ENCODE measurements at places on chromosomes 2 and 18.

DNA sequence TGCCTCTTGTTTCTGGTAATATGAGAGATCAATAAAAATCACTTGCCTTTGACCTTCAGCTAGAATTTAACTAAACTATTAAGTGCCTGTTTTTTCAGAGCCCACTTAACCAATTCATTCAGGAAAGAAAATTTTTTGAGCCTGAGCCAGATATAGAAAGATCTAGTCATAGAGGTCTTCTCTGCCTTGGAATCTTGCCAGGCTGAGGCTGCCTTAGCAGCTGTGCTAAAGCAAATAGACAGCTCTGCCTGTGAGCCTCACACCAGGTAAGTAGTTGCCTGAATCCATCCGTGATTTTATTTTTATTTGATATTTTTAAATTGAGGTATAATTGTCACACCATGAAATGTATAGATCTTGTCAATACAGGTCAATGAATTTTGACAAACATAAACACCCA lies 27.4 kb downstream of the EVX2 start:
- DNase-seq = peak; percentile 22

- DNase-seq = no peak
These were observed 142.6 kb downstream of the MGAT5 start for GRCh38 chr2:134396493-134396892.

DNA sequence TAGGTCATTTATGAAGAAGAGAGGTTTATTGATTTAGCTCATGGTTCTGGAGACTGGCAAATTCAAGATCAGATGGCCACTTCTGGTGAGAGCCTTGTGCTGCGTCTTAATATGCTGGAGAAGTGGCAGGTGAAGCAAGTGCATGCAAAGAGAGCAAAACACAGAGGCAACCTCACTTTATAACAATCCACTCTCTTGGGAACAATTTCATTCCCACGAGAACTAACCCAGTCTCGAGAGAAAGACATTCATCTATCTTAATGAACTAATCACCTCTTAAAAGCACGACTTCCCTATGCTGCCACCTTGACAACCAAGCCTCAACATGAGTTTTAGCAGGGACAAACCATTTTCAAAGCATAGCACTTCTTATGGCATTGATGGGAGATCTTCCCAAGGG lies 186.5 kb upstream of the RASGRP3 start:
- no peak for DNase-seq

DNA sequence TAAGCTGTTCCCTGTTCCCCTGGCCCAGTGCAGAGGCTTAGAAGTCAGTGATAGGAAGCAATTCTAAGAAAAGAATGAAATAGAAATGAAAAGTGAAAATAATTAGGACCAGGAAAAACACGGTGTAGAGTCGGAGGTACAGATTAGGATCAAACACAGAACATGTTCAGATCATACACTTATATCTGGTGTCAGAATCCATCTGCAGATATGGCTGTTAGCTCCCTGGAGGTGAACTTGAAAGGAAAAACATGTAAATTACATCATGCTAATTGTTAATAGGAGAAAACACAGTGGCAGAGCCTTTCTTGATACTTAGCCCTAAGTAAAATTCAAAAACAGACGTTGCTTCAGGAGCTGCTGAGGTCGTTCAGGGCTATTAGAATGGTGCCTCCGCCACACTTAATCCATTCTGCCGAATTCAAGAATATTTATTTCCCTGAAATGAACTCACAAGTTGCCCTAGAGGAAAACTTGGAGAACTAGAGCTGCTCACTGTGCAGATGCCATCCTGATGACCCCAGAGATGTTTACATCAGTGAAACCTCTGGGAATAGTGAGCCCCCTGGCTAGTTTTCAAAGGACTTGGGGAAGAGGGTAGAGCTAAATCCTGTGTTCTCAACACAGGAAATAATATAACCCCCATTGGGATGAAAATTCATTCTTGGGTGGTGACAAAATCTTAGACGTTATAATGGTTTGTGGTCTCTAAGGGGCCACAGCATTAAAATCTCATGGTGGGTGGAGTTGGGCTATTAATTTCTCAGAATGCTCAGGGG lies 27.5 kb downstream of the LPIN1 start:
- DNase-seq = no peak

- DNase-seq = peak; percentile 37
These were observed 39.5 kb downstream of the RRM2 start for GRCh38 chr2:10161961-10162441.

DNA sequence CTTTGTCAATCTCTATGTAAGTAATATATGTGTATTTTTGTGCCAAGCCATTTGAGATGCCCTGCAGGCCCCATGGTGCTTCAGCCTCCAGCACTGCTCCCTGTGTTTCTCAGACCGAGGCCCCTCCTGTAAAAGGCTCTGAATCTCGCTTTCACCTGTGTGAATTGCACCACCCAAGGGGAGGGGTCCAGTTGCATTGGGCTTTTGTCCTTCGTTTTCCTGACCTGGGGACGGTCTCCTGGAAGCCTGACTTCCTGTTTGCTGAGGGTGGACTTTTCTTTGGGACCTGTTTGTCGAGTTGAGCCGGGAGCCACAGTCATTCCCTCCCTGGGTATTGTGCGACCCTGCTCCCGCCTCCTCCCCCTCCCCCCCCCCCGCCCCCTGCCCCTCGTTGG lies 48.9 kb downstream of the AGAP1 start:
- DNase-seq = no peak
